Cardiac muscle cell (in vitro differentiated cells and primary cell): ENCODE measurements at places on chromosomes 1 and 21. TPM values are rescaled to one million over a fixed set of nuclear protein-coding genes. Genes with fewer than 3 reads are reported as not detected.
A peak's percentile ranks its signal among the peaks of the same experiment; 100 is the strongest.

Gene TESK2
- 7.8 and 13.9 TPM in 2 replicates for total RNA-seq

DNA sequence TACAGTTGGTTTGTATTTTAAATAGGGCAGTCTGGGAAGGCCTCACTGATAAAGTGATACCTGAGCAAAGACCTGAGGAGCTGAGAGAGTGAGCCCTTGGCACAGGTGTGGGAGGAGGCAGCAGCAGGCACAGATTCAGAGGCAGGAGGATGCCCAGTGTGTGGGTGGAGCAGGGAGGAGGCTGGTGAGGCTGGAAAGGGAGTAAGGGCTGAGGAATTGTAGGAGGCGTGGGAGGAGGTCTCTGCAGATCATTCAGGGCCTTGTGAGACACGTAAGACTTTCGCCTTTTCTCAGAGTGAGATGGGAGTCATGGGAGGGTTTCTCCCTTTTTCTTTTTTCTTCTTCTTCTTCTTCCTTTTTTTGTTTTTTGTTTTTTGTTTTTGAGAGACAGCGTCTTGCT lies 58.0 kb downstream of the RGL1 start:
- H3K27me3 ChIP-seq = no peaks in the 10 kb centered on the region
- no peak for DNase-seq
- peaks cover 3% of the 10 kb centered on the region for H3K36me3 ChIP-seq
- peaks cover 11% of the 10 kb centered on the region for H3K4me1 ChIP-seq
- H3K27ac ChIP-seq = no peak overlapping the region

GRCh38 chr1:26500488-26501175 lies 28.4 kb downstream of the HMGN2 start:
- H3K27me3 ChIP-seq = no peaks in the 10 kb centered on the region
- DNase-seq = peak; percentile 87
- H3K36me3 ChIP-seq = no peaks in the 10 kb centered on the region

- H3K36me3 ChIP-seq = no peaks in the 10 kb centered on the region
- H3K4me1 ChIP-seq = peaks cover 6% of the 10 kb centered on the region
- H3K27ac ChIP-seq = no peak overlapping the region
- DNase-seq = no peak
- H3K27me3 ChIP-seq = no peaks in the 10 kb centered on the region
Measured at GRCh38 chr1:238552271-238552670, 661.5 kb upstream of the ZP4 start.

DNA sequence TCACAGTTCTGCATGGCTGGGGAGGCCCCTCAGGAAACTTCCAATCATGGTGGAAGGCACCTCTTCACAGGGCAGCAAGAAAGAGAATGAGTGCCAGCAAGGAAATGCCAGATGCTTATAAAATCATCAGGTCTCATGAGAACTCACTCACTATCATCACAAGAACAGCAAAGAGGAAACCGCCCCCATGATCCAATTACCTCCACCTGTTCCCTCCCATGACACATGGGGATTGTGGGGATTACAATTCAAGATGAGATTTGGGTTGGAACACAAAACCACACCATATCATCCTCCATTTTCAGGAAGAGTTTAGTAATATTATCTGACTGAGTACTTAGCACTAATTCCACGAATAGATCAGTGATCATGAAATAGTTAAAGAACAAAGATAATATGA lies 244.2 kb downstream of the LMO4 start:
- no peaks in the 10 kb centered on the region for H3K27me3 ChIP-seq
- H3K27ac ChIP-seq = no peak overlapping the region
- no peak overlapping the region for H3K4me3 ChIP-seq
- no peak for DNase-seq
- no peaks in the 10 kb centered on the region for H3K4me1 ChIP-seq
- no peaks in the 10 kb centered on the region for H3K36me3 ChIP-seq

DNA sequence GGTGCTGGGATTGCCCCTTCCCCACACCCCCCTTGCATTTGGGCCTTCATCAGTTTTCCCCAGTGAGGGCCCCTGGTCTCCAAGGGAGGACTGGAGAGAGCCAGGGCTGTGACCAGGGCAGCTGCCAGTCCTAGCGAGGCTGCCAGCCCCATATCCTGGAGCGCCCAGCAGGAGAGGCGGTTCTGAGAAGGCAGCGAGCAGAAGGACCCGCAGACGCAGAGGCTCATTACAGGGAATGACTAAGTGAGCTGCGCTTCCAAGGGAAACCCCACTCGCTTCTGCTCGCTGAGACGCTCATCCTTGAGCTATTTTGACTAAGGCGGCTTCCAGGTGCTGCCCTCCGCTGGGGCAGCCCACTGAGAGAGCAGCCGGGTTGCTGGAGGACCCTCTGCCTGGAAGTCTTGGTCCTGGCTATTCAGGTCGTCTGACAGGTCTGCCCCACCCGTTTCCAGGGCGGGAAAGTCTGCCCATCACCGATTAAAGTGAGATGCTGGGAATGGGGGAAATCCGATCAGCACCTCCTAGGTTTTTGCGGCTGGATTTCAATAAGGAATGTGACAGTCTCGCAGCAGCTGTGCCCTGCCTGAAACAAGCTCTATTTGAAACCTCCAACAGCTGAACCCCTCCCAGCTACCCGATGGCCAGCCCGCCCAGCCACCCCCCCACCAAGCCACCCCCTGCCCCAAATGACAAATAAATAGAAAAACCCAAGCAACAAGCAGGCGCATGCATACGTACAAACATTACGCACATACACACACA lies 2.8 kb downstream of the KCNN3 start:
- DNase-seq = peak; percentile 38
- no peak overlapping the region for H3K4me3 ChIP-seq
- H3K27ac ChIP-seq = no peak overlapping the region
- peaks cover 36% of the 10 kb centered on the region for H3K27me3 ChIP-seq
- no peaks in the 10 kb centered on the region for H3K36me3 ChIP-seq

DNA sequence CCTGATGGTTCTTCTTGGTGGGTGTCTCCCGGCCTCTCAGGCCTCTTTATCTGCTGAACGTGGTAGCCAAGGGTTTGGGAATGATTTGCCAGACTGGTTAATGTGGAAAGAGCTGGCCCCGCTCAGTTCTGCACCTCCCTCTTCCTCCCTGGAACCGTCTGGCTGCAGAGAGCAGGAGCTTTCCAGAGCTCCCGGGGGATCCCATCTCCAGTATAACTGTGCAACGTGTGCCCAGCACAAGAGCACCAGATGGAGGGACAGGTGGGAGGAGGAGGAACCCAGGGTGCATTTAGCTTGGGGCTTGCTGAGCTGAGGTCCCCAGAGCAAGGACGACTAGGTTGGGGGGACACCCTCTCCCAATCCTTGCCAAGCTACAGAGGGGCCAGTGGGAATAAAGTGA lies 5.0 kb downstream of the TFF1 start:
- no peaks in the 10 kb centered on the region for H3K27me3 ChIP-seq
- no peak overlapping the region for H3K4me3 ChIP-seq
- H3K36me3 ChIP-seq = no peaks in the 10 kb centered on the region
- H3K4me1 ChIP-seq = no peaks in the 10 kb centered on the region
- no peak for DNase-seq
- H3K27ac ChIP-seq = no peak overlapping the region

Gene LAD1
- 8.4 and 12.6 TPM in 2 replicates for total RNA-seq

DNA sequence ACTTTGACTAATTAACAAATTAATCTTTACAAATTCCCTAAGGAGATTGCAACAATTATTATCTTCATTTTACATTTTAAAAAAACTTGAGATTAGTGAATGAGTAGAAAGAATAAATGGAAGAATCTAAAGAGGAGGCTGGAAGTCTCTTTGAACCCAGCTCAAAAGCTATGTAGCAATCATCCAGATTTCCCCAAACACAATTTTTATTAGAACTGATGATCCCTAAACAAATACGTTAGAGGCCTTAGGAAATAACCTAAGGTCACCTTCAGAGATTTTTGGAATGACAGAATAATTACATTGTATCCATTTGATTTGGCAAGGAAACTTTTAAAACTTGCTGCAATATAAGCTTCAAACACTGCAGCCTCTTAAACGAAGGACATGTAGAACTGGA lies 242.4 kb upstream of the LYPLAL1 start:
- no peak overlapping the region for H3K27ac ChIP-seq
- H3K27me3 ChIP-seq = no peaks in the 10 kb centered on the region
- no peak overlapping the region for H3K4me3 ChIP-seq
- no peaks in the 10 kb centered on the region for H3K4me1 ChIP-seq
- no peaks in the 10 kb centered on the region for H3K36me3 ChIP-seq
- no peak for DNase-seq

Gene CELA2B
- total RNA-seq = not detected in 2 replicates

Gene KCNE2
- total RNA-seq = 1.7 TPM in 1 of 2 replicates, not detected in the other

DNA sequence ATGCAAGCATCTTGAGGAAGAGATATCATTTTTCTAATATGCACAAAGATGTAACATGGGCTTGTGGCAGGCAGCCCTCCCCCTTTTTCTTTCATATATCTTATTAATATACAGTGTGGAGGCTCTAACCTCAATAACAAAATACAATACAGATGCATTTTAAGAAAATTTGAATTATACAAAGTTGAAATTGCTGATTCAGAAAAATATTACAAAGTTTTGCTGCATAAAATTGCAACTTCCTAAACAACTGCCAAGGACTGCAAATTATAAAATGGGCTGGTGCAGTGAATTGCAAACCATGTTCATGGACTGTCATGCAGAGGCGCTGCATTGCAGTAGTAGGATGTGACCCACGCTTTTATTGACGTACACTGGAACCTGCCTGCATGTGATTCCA lies 84.0 kb downstream of the LPAR3 start:
- no peaks in the 10 kb centered on the region for H3K27me3 ChIP-seq
- no peak overlapping the region for H3K4me3 ChIP-seq
- H3K36me3 ChIP-seq = no peaks in the 10 kb centered on the region
- no peak overlapping the region for H3K27ac ChIP-seq

GRCh38 chr1:97841338-97841737 lies 79.5 kb downstream of the DPYD start:
- no peak overlapping the region for H3K27ac ChIP-seq
- DNase-seq = no peak
- H3K27me3 ChIP-seq = no peaks in the 10 kb centered on the region
- no peak overlapping the region for H3K4me3 ChIP-seq
- no peaks in the 10 kb centered on the region for H3K36me3 ChIP-seq

Gene TSSK3
- 2.3 and 8.0 TPM in 2 replicates for total RNA-seq

Gene SLAMF6
- not detected in 2 replicates for total RNA-seq

GRCh38 chr1:162165528-162165927 lies 96.0 kb downstream of the NOS1AP start:
- no peak for DNase-seq
- no peak overlapping the region for H3K27ac ChIP-seq
- no peaks in the 10 kb centered on the region for H3K36me3 ChIP-seq
- no peak overlapping the region for H3K4me3 ChIP-seq

Gene TLCD4
- 7.6 and 13.7 TPM in 2 replicates for total RNA-seq

- no peaks in the 10 kb centered on the region for H3K4me1 ChIP-seq
- no peak overlapping the region for H3K4me3 ChIP-seq
- peaks cover 57% of the 10 kb centered on the region for H3K27me3 ChIP-seq
- no peaks in the 10 kb centered on the region for H3K36me3 ChIP-seq
- H3K27ac ChIP-seq = no peak overlapping the region
Measured at GRCh38 chr1:160078512-160079195, 2.7 kb upstream of the KCNJ9 start.

DNA sequence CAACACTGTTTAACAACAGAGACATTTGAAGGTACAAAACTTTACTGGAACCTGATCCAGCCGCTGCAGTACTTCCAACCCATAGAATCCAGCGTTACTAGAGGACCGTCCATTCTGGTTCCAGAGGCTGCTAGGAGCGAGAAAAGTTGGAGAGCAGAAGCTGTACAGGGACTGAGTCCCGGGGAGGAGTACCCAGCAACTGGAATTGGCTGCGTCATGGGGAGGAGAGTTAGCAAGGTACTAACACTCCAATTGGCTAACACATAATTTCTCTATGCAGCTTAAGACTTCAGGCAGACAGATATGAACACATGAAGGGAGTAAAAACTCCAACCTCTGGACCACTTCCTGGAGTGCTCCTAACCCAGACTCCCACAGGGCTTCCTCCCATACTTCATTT lies 2.1 kb upstream of the QSOX1 start:
- no peaks in the 10 kb centered on the region for H3K27me3 ChIP-seq
- H3K36me3 ChIP-seq = no peaks in the 10 kb centered on the region
- peaks cover 3% of the 10 kb centered on the region for H3K4me1 ChIP-seq
- H3K27ac ChIP-seq = no peak overlapping the region
- H3K4me3 ChIP-seq = no peak overlapping the region

Gene LCA5L
- total RNA-seq = 2.0 and 2.9 TPM in 2 replicates

DNA sequence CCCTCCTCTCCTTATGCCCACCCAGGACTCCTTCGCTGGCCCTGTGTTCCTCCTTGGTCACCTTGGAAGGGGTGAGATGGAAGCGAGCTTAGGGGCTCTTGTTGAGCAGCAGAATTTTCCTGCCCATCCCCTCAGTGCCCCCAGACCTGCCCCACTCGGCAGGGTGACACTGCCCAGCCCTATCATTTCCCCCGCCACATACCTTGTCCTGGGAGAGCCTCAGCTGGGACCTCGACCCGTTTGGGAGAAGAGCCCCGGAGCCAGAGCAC lies 1.4 kb upstream of the FNDC5 start:
- H3K4me3 ChIP-seq = no peak overlapping the region
- no peaks in the 10 kb centered on the region for H3K36me3 ChIP-seq
- no peak for DNase-seq
- H3K27me3 ChIP-seq = peaks cover 11% of the 10 kb centered on the region

- peaks cover 21% of the 10 kb centered on the region for H3K4me1 ChIP-seq
- no peak overlapping the region for H3K27ac ChIP-seq
- peaks cover 37% of the 10 kb centered on the region for H3K36me3 ChIP-seq
- DNase-seq = no peak
- H3K27me3 ChIP-seq = peaks cover 16% of the 10 kb centered on the region
- no peak overlapping the region for H3K4me3 ChIP-seq
Measured at GRCh38 chr1:39572379-39573096, 4.1 kb downstream of the PABPC4 start.

Gene CELA3B
- not detected in 2 replicates for total RNA-seq

Gene TMEM269
- total RNA-seq = 0.21 and 0.69 TPM in 2 replicates
